ENCODE measurements at places on chromosomes 6 and 20. TPM values are rescaled to one million over a fixed set of nuclear protein-coding genes. Genes with fewer than 3 reads are reported as not detected.

DNA sequence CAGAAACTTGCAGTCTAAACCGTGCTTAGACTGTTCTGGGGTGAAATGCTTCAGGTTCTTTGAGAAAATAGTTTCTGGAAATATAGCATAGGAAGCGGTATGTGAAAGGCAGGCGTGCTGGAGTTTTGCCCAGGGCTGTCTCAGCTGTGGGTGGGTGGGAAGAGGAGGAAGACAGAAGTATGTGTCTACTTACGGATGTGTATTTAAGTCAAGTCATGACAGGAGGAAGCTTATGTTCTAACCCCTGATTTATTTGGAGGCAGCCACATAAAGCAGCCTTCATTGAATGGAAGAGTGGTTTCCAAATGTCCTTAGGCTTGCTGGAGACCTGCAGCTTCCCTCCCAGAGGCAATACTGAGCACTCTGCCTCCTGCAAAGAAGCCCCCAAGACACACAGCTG lies 345.8 kb upstream of the PRND start:
- peak; percentile 68 for DNase-seq

DNA sequence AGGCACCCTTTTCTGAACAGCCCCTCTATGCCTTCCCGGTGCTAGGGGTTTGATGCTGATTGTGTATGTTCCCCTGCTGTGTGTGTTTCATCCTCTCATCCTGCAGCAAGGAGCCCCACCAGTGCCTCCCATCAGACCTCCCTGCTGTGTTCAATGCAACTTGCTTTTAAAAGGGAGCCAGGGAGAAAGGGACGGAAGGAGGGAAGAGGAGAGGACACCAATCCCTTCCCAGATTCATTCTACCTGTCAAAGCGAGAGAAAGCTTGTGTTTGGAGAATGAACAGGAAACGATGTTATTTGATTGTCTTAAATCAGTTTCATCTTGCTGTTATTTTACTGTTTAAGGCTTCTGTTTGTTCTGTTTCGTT lies 259.2 kb downstream of the ADGB start:
- no peak for DNase-seq

- DNase-seq = no peak
These were observed 17.7 kb downstream of the SNPH start for GRCh38 chr20:1283522-1284510.

GRCh38 chr6:133804265-133804664 lies 84.6 kb upstream of the TCF21 start:
- DNase-seq = peak; percentile 59

DNA sequence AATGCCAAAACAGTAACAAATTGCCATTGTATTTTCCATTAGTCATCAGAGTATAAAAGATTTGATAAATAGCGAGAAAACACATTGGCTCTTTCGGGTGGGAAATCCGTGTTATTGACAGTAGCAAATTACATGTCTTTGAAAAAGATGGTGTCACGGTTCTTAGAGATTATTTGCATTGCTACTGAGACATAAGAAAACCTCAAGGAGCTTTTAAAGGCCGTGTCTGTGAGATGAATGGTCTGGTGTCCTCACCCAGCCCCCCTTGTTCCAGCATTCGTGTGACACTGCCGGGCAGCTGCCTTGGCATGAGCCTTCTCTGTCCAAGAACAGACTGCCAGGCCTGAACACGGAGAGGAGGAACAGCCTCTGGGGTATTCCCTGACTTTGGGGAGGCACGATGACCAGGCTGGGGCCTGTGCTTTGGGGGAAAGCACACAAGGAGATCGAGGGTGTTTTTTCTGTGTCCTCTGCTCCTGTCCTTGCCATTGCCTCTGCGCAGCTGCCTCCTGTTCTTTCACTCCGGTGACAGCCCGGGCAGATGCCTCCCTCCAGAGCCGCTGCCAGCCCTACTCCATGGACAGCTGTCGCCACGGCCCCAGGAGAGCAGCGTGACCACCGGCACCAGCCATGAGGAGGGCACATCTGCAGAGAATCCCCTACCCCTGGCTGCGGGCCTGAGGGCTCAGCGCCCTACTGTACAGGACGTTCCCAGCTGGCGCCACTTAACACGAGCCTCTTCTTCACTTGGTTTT lies 167.7 kb upstream of the CDYL start:
- DNase-seq = no peak

DNA sequence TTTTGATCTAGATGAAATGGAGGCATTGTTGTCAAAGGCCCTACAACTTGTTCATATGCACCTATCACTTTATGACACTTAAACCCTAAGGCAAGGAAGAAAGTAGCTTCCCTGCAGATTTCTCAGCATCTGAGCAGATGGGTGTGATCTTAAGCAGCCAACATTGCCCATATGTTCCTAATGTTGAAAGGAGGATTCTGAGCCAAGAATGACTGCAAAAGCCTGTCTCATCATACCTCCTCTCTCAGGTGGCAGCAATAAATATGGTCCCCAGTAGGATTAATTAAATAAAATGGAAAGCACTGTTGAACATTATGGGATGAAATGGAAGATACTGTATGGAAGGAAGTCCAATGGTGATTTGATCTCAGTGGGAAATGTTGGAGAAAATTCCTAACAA lies 538.1 kb upstream of the MAN1A1 start:
- no peak for DNase-seq

DNA sequence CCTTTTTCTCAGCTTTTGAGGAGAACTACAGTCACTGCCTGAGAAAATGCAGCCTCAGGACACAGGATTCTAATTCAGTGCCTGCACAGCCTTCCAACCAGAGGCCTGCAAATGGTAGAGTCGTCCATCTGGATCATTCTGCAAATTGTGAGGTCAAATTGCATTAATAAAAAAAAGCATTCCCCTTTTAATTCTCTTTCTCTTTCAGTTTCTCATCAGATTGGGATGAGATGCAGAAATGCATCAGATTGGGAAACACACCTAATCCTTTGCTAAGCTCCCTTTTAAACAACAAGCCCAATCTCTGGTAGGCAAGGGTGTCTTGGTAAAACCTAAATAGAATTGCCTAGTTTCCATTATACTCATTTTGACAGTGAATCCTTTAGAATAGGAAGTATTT lies 838.8 kb downstream of the MAFB start:
- no peak for DNase-seq

- DNase-seq = no peak
These were observed 70.8 kb downstream of the CHMP4B start for GRCh38 chr20:33881989-33882388.

- no peak for DNase-seq
These were observed 96.3 kb downstream of the PRDM1 start for GRCh38 chr6:106182455-106182854.

GRCh38 chr6:127939442-127940066 lies 38.7 kb upstream of the THEMIS start:
- DNase-seq = peak; percentile 19

- no peak for DNase-seq
These were observed 90.1 kb upstream of the SLC22A16 start for GRCh38 chr6:110566346-110567125.

DNA sequence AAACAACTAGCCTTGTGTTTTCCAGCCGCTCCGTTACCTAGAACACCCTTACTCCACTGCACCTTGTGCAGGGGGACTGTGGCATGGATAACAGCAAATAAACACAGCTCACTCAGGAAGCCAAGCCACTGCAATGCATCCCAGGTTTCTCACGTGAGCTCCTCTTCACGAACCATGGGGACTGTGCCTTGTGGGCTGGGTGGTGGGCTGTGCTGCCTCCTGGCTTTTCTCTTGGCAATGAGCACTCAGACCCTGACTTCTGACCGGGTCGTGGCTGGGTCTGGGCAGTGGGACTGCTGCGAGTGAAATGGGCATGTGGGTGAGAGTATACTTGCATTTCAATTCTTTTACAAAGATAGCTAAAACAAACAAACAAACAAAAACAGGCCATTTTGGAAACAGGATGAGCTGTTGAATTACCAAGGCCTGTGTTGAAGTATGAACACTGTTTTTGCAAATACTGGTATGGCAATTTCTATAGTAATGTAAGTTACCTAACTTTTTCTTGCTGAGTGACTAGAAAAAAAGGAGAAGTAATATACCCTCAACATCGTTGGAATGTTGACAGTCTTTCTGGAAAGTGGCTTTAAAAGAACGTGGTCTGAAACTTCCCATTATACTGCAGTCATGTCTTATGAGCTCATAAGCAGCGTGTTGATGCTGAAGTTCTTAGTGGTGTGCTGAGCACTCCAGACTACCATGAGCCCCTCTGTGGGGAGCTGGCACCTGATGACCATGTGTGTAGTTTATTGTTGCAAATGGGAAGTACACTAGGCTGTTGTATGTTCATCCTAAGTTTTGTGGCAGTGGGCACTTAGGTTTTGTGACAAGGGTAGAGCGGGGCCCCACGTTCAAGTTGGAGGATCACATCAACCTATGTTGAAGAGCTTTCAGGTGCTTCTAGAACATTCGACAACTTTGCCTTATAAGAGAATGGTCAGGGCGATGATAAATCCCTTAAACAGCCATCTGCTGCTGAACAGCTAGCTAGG lies 120.4 kb downstream of the ARMC2 start:
- DNase-seq = no peak

- DNase-seq = no peak
These were observed 61.5 kb upstream of the VSTM2L start for GRCh38 chr20:37841389-37841788.

- no peak for DNase-seq
These were observed 2.9 kb downstream of the EGFL8 start for GRCh38 chr6:32167154-32167760.

DNA sequence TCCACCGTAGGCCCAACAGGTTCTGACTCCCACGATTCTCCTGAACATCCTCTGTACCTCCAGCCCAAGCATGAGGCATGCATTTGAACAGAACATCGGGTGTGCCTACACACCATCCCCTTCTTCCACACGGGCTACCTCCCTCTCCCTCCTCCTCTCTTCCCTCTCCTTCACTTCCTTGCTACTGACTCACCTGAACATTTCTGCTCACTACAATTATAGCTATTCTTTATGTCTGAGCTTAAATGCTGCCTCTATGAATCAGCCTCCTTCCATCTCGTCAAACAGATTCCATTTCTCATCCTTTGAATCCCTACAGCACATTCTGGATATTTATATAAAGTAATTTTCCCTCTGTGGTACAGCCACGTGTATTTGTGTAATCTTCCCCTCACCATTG lies 71.4 kb upstream of the MYLIP start:
- DNase-seq = no peak

GRCh38 chr6:6661684-6662083 lies 73.2 kb downstream of the LY86 start:
- DNase-seq = peak; percentile 59

DNA sequence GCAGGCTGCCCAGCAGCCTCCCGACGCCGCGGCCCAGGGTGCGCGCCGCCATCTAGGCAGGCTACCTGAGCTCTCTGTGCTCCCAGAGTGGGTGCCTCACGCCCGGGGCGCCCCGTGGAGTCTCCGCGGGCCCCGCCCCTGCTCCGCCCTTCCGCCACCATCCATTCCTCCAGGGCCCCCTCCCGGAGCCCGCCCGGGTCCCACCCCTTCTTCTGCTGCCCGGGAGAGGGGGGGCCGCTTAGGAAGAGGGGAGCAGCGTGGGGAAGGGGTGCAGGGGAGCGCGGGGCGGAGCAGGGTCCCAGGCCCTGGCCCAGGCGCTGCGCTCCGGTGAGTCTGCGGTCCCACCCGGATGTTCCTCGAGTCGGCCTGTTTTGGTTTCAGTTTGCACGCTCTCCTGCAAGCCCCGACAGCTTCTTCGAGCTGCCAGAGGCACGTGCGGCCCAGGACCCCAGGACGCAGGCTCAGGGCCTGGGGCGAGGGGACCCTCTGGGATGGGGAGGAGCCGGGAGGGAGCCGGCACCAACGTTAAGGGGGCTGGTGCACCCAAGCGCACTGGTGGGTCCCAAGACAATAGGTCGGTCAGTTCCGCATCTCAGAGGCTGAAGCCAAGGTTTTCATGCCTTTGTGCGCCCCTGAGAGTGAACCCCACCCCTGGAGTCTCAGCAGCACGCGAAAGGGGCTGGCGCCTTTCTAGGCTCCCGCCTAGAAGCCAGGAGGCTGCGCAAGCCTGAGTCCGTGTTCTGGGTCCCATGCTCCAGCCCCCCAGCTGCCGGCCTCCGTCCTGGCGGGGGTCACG lies at the start of gene ACSS1:
Gene ACSS1, minus strand, starts transcription at position 89 of the 796 bp plus-strand sequence. Its CDS starts 37 bp downstream, at position 52.
- DNase-seq = peak; percentile 72

GRCh38 chr6:3406891-3407809 lies 49.7 kb downstream of the SLC22A23 start:
- DNase-seq = no peak

DNA sequence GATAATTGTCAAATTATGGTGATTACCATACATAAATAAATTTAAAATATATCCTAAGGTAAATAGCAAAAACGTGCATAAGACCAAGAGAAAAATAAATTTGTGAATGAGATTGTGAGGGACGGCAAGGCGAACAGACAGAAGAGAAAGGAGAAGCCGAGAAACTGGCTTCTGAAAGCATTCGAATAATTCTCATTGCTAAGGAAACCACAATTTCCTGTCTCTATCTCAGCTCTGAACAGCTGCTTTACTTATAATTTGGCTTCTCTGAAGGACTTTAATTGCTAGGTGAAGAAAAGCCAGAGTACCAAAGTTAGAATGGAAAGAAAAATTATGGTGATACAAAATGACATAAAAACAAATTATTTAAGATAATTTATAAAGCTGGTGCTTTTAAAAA lies 79.0 kb upstream of the RGS17 start:
- DNase-seq = no peak

DNA sequence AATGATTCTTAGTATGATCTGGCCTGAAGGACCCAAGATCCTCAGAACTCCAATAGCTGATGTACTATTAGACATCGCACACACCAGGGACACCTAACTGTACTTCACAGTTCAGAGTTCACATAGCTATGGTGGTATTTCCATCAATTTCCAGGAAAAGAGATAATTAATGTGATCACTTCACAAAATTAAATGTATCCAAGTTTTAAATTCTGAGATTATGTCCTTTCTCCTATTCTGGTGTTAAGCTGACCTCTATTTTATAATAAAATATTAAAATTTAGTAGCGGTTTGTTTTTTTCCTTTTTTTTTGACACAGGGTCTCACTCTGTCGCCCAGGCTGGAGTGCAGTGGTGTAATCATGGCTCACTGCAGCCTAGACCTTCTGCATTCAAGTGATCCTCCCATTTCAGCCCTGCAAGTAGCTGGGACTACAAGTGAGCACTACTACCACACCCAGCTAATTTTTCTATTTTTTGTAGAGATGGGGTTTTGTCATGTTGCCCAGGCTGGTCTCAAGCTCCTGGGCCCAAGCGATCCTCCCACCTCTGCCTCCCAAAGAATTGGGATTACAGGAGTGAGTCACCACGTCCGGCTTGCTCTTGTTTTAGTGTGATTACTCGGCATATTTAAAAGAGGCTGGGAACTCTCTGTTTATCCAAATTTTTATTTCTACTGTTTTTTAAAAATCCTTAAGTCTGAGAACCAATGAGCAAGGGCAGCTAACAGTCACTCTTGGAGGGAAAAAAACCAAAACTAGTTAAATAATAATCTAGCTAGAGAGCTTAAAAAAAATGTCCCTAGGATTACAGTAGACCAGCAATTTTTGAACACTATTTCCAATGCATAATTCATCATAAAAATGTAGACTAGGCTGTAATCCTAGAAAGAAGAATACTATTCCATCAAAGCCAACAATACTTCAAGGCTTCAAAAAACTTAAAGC lies 16.0 kb downstream of the KIF13A start:
- DNase-seq = no peak

Gene CCR6
- polyA plus RNA-seq = 0.21 TPM

Gene PCSK2
- 0.47 TPM for polyA plus RNA-seq

Gene ARHGAP40
- 0.80 TPM for polyA plus RNA-seq

Gene ATP5F1E
- polyA plus RNA-seq = 156 TPM

Gene MYB
- polyA plus RNA-seq = 3.6 TPM

Gene DOK5
- 4.0 TPM for polyA plus RNA-seq

Gene UBE2J1
- polyA plus RNA-seq = 52.5 TPM
